ENCODE measurements at places on chromosomes 3 and 15.

GRCh38 chr3:40079203-40079846, 230.2 kb upstream of the EIF1B start:
- DNase-seq, result no peak

- DNase-seq, result no peak
Observed at GRCh38 chr3:23254282-23254681, 51.2 kb downstream of the UBE2E2 start.

DNA sequence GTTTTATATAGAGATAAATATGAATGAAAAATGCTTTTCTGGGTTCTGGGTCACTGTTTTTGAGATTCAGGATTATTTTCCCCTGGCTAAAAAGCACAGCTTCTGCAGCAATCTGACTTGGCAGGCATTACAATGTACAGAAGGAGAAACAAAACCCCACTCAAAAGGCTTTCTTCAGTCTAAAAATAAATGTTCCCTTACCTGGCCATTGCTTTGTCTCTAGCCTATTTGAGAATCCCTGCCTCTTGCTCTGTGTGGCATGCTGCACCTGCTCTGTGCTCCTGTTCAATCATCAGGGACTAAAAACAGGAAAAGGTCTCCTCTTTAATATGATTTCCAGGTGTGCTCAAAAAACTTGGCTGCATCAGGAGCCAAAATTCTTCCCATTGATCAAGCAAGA, 187.4 kb upstream of the STAC start:
- DNase-seq, result no peak

GRCh38 chr3:139988472-139989156, 53.6 kb downstream of the CLSTN2 start:
- DNase-seq, result no peak

- DNase-seq, result no peak
Observed at GRCh38 chr15:22961762-22962161, 18.4 kb downstream of the CYFIP1 start.

GRCh38 chr15:70492240-70493177, 270.8 kb downstream of the UACA start:
- peak; percentile 69 for DNase-seq

DNA sequence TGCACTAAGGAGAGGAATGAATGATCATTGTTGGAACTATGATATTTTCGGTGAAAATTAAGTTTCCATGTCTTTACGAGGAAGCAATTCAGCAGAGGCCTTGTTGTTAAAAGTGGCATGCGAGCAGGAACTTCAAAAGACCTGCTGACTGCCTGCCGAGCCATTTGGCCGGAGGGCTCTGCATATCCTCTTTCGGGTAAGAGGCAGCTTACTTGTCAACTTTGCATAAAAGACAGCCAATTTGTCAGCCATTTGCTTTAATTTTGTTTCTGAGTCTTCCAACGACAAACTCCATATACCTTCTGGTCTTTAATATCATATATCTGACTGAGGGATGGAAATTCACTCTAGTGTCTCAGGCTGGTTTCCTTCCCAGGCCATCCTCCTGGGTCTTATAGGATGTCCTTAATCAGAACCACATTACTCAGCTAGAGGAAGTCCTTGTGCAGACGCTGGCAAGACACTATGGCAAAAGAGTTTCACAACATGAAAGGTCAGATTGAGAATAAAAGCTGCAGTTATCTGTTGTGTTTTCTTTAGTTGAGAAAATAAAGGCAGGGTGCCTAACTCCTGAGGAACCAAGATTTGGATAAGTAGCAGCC, 128.7 kb upstream of the WNT5A start:
- no peak for DNase-seq

DNA sequence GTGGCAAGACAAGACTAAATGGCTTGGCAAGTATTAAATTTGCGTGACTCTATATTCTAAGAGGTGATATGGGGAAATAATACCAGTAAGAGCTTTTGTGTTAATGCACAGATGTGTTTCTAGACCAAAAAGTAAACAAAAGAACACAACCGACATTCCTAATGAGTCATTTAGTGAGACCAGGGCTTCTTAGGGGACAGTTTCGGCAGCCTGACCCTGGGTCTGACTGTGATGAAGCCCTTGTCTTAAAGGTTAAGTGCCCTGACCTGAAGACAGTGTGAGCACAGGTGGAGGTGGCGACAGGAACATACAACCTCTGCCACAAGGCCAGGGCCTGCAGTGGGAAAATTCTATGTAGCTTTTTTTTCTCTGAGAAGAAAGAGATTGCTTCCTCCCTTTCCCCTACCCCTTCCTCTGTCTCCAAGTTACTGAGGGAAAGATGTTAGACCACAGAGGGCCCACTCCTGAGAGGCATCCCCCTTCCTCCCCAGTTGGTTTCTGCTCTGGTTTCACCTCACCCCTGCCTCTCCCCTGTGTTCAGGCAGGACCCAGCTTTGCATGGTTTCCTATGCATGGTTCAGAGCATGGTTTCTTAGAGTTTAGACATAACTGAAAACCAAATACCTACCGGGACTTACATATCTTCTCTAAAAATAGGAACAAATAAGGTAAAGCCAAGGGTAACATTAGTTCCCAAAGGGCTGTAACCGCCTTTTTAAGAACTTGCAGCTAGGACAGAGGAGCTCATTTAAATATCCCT, 24.8 kb upstream of the CMTM7 start:
- no peak for DNase-seq

DNA sequence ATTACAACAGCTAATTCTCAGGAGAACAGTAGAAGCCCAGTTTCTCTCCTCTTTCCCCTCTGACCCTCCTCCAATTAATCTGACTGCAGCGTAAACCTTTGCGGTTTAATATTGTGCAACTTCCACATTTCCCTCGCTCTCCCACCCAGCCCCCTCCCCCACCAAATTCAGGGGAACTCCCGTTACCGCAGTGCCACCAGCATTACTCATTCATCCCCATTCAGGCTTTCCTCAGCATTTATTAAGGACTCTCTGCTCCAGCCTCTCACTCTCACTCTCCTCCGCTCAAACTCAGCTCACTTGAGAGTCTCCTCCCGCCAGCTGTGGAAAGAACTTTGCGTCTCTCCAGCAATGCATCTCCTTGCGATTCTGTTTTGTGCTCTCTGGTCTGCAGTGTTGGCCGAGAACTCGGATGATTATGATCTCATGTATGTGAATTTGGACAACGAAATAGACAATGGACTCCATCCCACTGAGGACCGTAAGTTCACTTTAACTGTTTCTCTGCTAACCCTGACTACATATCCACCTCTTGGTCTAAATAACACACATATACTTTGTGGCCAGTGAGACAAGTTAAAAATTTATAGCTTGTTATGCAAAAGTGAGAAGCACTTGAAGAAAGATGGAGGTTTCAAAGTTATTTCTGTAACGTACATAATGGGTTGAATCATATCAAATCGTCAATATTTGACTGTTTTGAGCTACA, at the start of gene PTX3:
Gene PTX3 (plus strand): TSS at position 268 of the 709 bp plus-strand sequence. CDS start 84 bp downstream, at position 352.
- DNase-seq, result no peak

DNA sequence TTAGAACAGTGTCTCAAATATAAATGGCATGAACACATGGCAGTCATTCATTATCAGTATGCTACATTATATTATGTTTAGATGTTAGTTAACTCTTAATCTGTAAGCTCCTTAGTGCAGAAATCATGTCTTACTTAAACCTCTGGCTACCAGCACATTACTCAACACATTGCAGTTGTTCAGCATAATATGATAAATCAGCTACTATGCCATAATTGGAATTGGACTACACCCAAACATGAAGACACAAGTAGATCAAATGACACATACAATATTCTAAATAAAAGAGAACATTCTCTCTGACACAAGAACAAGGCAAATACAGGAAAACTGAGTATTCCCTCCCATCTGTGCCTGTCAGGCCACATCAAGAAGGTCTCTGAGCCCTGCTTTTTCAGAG, 116.1 kb downstream of the PCCB start:
- no peak for DNase-seq

- DNase-seq, result no peak
Observed at GRCh38 chr3:180330440-180330839, 271.5 kb upstream of the TTC14 start.

- no peak for DNase-seq
Observed at GRCh38 chr15:65638109-65638508, 16.4 kb downstream of the SLC24A1 start.

DNA sequence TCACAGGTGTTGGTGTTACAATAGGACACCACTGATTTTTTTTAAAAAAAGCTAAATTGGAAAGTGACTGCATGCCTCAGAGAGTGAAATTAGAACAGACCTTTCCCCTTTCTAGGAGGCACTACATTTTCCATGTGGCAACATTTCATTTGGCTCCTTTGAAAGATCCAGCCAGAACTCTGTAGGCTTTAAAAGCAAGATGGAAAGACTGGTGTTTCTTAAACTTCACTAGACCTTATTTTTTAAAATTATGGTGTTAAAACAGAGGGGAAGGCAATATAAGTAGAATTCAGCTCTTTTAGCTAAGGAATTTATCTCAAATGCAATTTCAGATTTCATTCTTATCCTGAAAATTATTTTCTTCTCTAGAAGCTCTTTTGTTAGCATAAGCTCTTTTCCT, 317.6 kb upstream of the TGFBR2 start:
- DNase-seq, result no peak

DNA sequence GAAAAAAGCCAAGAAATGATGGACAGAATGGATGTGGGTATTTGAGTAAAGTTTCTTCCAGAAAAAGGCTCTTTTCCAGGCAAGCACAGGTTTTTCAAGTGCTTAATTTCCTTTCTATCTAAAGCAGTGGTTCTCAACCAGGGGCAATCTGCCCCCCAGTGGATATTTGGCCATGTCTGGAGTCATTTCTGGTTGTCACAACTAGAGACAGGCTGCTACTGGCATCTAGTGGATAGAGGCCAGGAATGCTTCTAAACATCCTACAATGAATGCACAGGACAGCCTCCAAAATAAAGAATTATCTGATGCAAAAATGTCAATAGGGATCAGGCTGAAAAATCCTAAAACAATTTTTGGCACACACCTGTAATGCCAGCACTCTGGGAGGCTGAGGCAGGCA, 23.9 kb downstream of the SEC22C start:
- DNase-seq, result no peak

DNA sequence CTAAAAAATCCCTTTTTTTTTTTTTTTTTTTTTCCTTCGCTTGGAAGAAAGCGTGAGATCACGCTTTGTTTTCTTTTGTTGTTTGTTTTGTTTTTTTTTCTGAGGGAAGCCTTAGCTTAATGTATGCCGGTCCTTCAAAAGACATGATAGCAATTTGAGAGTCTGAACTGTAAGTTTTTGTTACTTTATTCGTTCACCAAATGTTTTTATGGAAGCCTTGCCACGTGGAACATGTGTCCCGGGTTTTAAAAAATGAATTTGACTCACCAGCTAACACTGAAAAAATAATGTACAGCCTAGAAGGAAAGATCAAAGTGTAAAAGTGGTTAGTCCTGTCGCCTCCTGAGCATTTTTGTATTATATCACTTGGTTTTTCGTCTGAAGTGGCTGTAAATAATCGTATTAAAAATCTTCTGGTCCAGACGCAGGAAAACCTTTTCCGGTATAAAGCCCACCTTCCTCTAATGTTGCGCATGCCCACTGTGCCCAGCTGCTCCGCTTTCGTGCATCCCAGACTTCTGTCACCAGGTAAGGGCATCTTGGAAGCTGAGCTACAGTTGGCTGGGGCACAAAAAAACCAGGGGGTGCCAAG, 795 bp upstream of the MYNN start:
- no peak for DNase-seq

DNA sequence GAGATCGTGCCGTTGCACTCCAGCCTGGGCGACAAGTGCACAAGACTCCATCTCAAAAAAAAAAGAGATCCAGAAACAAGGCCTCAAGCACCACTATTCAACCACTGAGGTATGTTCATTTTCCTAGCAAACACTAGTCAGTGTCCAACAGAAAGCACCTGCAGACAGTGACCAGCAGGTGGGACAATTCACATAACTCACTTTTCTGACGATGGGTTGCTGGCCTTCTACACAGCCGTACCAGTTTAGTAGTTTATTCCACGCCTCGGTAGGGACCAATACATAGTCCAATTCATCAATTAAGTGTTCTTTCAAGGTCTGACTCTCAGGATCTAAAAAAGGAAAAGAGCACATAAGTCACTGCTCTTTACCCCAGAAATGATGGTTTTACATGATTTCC, 12.4 kb downstream of the USP4 start:
- DNase-seq, result no peak

GRCh38 chr3:169060037-169060436, 603.5 kb downstream of the MECOM start:
- DNase-seq, result no peak

DNA sequence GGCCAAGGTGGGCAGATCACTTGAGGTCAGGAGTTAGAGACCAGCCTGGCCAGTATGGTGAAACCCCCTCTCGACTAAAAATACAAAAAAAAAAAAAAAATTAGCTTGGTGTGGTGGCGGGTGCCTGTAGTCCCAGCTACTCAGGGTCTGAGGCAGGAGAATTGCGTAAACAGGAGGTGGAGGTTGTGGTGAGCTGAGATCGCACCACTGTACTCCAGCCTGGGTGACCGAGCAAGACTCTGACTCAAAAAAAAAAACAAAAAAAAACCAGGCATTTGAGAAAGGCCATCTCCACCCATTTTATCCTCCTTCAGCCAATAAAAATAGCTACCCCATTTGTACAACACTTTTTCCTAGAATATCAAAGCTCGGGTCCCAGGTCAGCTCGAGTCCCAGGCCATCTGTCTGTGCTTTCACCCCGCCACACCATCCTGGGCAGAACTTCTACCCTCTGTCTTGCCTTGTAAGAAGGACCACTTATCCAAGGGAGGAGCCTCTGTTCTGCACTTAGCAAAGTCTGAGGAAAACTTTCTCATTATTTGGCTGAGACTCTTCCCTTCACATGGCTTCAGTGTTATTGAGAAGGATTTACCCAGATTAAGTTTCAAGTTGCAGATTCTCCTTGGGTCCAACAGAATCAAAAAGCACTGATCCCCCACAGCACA, 99.1 kb downstream of the MESD start:
- no peak for DNase-seq

DNA sequence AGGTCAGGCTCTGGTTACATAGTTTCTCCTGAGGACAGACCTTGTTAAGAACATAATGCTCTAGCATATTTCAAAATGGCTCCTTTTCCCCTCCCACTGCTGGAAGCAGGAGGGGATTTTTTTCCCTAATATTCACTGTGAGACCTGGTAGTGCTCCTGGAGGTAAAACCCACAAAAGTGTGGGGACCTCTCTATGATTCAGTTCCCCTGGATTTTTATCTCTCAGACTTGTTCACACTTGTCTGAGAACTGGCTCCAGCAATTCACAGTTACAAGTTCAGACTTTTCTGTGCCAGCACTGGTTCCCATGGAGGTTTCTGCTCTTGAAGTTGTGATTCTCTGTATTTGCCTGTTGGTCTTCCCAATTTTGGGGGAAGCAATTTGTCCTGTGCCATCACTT, 36.3 kb upstream of the PCOLCE2 start:
- no peak for DNase-seq

- DNase-seq, result no peak
Observed at GRCh38 chr3:113968986-113969385, 21.2 kb downstream of the ZDHHC23 start.

- DNase-seq, result no peak
Observed at GRCh38 chr15:37940876-37941275, 6.4 kb downstream of the TMCO5A start.

- no peak for DNase-seq
Observed at GRCh38 chr3:4416961-4417360, 50.1 kb downstream of the SUMF1 start.

GRCh38 chr3:22122567-22122966, 371.6 kb upstream of the ZNF385D start:
- no peak for DNase-seq
